ENCODE measurements at places on chromosomes 2 and 18. TPM values are rescaled to one million over a fixed set of nuclear protein-coding genes. Genes with fewer than 3 reads are reported as not detected.

Gene CFAP65
- total RNA-seq: not detected

Gene WDR43
- 27.6 TPM for total RNA-seq

Gene HOXD12
- total RNA-seq: not detected

Gene ALPP
- total RNA-seq: 9.5 TPM

Gene ERCC3
- total RNA-seq: 36.9 TPM

Gene CNDP1
- not detected for total RNA-seq

Gene TWIST2
- 12.2 TPM for total RNA-seq
